ENCODE measurements at places on chromosomes 2 and 18.

- no peak for DNase-seq
These were observed 61.1 kb downstream of the CABLES1 start for GRCh38 chr18:23196119-23197007.

- DNase-seq, result no peak
These were observed 57.3 kb downstream of the GTF3C3 start for GRCh38 chr2:196742216-196742615.

DNA sequence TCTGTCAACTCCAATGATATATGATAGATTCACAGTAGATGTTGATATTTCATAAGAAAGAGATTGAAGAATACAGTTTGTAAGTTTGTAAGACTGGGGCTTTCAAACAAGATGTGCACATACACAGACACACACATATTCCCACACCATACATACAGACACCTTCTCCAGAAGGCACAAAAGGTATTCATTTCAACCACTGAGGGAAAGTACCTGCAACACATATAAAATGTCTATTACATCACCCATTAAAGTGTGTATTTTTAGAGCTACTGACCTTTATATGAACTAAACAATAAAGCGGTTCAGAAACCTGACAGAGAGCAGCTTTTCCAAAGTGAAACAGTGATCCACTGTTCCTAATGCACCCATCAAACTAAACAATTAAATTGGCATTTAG is 53.3 kb downstream of the CCDC148 start:
- DNase-seq, result no peak

- no peak for DNase-seq
These were observed 35.8 kb upstream of the DYSF start for GRCh38 chr2:71417300-71418202.

DNA sequence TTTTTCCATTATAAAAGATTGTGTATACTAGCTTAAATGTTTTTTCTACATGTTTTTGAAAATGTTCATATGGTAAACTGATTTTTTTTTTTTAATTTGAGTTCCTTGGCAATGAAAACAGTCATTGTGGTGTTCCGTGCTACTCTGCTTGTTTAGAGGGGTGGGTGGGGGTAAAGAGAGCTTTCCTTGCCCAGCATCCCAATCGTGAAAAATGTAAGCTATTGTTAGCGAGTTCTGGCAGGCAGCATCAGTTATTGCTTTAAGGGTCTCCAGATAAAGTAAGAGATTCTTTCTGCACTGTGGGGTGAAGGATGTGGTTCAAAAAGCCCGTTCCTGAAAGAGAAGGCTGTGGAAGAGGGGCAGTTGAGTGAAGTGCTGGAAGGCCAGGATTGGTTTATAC is 118.4 kb downstream of the TANC1 start:
- no peak for DNase-seq

DNA sequence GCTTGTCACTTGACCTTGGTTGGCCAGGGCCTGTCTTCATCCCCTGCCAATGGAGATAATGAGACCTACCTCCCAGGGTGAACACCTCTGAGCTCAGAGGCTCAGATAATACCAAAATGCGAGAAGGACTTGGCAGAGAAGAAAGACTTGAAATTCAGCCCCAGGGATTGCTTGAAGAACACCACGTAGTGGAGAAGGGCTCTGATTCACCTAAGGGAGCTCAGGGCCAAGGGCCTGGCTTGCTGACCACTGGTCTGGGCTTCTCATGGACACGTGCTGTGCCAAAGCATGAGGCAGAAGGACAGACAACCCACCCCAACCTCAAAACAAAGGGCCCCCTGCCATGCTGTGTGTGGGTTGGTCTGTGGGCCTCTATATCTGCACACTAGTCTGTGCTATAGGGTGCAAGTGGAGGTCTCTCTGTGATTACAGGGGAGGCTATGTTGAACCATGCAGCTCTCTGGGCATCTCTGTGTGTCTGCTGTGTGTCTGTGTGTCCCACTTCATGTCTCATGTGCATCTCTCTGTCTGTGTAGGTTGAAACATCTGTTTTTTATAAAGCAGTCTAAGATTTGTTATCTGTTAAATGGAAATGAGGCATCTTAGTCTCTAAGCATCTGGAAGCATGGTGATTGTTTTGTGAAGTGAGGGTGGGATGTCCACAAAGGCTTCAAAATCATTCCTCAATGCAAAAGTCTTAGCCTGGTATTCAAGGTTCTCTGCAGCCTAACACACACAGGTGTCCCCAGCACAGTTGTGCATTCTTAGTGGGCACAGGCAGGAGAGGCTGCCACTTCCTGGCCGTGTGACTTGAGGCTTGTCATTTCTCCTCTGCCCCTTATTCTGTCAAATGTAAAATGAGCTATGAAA is 61.0 kb upstream of the EPAS1 start:
- DNase-seq, result no peak

- DNase-seq, result no peak
These were observed 15.4 kb downstream of the CPLX4 start for GRCh38 chr18:59303006-59303405.

GRCh38 chr18:22673182-22673862 is 255.6 kb upstream of the CTAGE1 start:
- DNase-seq, result no peak

DNA sequence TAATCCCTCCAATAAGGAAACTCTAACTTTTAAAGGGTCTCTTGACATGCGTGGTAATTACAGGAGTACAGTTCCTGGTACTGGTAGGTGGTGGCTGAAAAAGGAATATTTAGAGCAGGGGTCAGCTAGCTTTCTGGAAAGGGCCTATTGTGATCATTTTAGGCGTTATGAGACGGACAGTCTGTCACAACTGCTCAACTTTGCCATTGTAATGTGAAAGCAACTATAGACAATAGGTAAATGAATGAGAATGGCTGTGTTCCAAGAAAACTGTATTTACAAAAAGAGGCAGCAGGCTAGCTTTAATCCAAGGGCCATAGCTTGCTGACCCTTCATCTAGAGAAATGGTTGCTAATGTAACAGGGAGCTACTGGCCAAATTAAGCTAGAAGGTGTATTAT is 177.7 kb upstream of the LRRTM1 start:
- DNase-seq, result no peak

- DNase-seq, result no peak
These were observed 228.1 kb upstream of the KCNJ3 start for GRCh38 chr2:154470376-154470775.

- DNase-seq, result no peak
These were observed 99.0 kb upstream of the SMAD2 start for GRCh38 chr18:48029296-48029986.

- no peak for DNase-seq
These were observed 359.8 kb downstream of the ALK start for GRCh38 chr2:29561628-29562027.

DNA sequence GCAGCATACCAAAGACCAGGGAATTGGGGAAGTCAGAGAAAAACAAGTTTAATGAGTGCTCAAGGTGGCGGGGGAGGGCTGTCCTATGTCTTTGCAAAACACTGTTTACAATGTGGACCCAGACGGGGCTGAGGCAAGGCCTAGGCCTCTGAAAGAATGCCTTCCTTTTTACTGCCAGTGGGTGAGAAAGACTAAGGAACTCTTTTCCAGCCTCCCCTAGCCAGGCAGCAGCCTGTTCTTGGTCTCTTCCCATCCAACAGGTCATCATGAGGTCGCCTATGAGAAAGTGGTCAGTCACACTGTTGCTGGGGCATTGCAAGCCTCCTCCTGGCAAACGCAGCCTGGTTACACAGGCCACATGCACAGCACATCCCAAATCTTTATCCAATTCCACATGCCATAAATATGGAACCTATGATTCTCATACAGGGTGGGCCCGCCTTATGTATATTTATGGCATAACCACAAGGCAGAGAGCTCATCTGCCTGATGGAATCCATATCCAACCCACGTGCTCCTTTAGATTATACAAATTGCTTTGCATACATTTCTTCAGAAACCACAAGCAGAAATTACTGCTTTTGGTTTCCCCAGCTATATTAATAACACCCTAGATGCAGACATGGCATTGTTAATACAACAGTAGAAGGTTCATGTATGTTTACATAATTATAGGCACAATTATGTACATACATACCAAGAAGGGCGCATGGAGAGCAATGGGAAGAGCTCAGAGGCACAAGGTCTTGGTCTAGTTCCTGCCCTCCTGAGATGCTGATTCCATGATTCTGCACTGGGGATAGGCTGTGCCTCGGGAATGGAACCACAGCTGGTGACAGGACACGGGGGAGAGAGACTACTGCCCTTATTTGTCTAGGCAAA is 48.6 kb downstream of the NRP2 start:
- DNase-seq, result no peak

DNA sequence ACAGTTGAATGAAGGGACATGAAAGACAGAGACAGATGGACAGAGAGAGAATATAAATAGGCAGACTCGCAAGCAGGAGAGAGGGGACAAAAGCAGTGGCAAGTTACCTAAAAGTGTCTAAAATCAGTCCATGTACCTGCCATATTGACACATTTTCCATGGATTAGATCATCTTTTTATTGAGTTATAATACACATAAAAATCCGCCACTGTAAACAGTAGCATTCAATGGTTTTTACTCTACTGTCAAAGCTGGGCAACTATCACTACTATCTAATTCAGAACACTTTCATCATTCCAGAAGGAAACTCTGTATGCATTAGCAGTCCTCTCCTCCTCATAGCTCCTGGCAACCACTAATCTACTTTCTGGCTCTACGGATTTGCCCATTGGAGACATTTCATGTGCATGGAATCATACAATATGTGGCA is 10.1 kb downstream of the CFAP210 start:
- DNase-seq, result no peak

- no peak for DNase-seq
These were observed 196.1 kb downstream of the LTBP1 start for GRCh38 chr2:33142810-33143209.

- no peak for DNase-seq
These were observed 12.1 kb downstream of the PTMA start for GRCh38 chr2:231720292-231720986.
